ENCODE measurements at places on chromosomes 12 and 14.
A peak's percentile ranks its signal among the peaks of the same experiment; 100 is the strongest.

DNA sequence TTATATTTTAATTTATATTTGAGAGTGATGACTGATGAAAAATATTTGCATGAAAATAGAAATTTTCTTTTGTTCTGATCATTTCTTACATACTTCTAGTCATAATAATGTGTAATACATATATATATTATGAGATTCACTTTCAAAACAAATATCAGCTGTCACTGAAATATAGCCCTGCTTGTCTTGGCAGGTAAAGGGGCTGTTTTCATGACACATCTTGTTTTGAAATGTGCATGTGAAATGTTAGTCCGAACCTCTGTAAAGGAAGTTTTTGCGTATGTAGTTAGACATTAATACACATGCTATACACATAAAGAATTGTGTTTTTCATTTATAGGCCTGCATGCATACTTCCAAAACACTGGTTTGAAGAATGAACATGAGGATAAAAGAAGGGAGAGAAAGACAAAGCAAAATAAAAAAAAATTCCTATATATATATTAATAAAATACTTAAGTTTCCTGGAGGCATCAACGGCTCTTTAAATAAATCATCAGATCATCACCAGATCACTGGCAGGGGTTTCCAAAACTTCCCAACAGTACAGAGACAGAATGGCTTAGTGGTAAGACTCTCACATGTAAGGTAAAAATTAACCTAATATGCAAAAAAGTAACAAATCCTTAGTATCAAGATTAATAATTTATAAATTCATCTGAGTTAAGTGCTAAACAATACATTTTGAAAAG is 60.1 kb downstream of the SEL1L start:
- DNase-seq, result no peak

GRCh38 chr12:1706632-1706980 is 15.7 kb downstream of the ADIPOR2 start:
- DNase-seq, result no peak

DNA sequence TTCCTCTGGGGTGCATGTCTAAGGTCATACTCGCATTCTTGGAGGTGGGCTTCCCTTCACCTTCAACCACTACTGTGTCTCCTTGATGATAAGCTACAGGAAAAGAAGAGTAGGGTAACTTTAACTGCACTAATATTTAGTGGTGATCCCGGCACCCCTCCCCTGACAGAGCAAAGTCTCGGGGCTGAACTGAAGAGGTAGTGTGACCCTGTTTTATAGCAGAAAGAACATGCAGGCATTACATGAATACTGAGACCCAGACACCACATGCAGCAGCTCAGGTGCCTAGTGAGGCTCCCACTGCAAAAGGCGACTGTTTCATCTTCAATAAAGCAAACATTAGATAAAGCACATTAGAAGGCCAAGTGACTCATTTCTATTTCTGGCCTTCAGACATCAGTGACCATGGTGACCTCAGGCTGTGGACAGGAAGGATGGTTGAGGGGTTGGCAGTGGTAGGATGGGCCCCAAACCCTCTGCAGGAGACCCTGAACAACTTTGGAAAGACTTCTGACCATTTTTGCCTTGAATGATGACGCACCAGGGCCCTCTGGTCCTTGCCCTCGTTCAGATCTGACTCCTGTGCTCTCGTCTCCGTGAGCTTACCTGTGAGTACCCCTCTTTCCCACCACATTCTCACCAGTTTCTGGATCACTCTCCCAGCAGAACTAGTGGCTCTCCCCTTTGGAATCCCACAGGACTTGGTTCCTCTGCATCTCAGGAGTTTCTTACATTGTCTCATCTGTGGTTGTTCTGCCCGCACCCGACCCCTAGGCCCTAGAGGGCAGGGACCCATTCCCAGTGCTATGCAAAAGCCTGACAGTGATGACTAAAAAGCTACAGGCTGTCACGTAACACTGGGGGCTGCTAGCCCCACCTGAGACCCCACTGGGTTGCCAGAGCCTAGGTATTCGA is 23.8 kb upstream of the JPH4 start:
- no peak for DNase-seq

GRCh38 chr14:101723061-101723595 is 38.4 kb upstream of the PPP2R5C start:
- no peak for DNase-seq

DNA sequence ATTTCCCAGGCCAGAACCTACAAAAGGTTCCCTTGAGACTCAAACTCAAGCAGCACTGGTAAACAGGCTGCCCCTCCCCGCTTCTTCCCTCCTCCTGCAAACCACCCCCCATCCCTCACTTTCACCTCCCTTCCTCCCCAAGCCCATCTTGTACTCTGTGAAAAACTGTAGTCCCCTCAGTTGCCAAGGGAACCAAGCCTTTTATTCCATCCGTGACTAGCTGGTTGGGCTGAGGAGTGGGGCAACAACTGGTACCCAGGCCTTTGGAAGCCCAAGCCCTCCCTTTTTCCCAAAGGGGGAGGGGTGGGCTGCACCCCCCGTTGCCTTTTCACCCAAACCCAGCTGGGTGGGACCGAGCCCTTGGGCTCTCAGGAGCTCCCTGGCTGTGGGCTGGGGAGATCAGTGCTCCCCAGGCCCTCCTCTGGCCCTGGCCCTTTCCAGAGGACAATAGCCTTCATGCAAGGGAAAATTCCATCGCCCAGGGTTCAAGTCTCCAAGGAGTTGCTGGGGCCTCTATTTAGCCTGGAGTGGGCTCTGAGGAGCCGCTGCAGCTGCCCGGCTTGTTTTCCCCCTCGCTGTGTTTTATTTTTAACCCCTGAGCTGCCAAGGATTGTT is 61.9 kb downstream of the ZFP36L1 start:
- no peak for DNase-seq

DNA sequence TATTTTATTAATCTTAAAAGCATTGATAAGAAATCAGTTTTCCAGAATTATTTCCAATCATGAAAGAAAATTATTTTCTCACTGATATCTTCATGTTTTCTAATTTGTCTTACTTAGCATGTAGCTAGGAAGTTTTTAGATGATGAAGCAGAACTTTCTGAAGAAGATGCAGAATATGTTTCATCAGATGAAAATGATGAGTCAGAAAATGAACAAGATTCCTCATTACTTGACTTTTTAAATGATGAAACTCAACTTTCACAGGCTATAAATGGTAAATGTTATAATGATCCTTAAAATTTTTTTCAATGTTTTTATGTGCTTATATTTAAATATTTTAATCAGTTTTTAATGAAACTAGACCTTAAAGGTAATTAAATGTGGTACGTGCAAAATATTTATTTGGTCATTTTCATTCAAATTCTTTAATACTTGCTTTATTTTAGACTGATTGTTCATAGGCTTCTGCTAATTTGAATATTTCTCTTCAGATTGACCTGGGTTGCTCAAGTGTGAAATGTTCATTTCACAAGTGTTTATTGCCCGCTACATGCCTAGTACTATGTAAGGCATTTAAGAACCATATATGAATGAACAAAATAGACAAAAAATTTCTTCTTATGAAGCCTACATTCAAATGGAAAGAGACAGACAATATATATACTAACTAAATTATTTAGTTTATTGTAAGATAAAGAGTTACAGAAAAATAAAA is 49.5 kb downstream of the FANCM start:
- no peak for DNase-seq

DNA sequence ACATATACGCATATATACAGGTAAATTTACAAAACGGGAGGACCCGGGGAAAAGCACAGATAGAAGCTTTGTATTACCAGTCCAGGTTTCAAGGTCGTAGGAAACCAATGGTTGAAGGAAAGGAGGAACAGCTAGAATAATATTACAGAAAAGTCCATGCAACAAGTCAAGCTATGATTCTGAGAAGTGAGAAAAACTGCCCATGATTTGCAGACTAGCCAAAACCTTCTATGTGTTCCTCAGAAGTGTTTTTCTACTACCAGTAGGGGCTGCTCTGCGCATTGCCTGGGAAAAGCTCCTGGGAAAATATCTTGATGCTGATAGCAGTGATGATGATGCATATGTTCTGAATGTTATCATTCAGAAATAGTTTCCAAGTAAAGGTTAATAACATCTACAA is 2.2 kb downstream of the PDZRN4 start:
- DNase-seq, result no peak

GRCh38 chr12:50166799-50167048 is 445 bp downstream of the CERS5 start:
- DNase-seq, result no peak

- peak; percentile 38 for DNase-seq
These were observed 331.4 kb downstream of the TMTC2 start for GRCh38 chr12:83018088-83018487.

All from hindlimb muscle (tissue), 1 donor.